RPMI7951 (cell line): ENCODE measurements at places on chromosomes 3 and 15. TPM values are rescaled to one million over a fixed set of nuclear protein-coding genes. Genes with fewer than 3 reads are reported as not detected.

The GOLGA6D gene
- not detected in 2 replicates for total RNA-seq

The ADAMTSL3 gene
- total RNA-seq, result not detected in 2 replicates

DNA sequence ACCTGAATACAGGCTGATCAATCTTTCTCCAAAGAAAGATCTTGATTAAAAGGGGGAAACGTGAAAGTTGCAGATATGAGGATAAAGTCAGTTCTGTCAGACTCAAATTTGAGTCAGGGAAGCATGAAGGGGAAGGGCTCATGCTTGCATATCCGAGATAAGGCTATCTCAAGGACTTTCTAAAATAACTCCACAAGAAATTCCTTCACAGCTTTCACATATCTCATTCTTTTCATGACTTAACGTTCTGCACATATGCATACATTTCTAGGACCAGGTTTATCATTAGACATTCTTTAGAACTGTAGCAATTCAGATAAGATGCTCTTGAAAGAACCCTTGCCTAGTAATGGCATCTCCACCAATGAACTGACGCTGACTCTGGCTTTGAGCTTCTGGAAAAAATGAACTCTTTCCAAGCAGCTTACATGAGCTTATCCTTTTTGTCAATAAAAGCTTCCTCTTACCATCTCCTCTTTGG lies 15.9 kb downstream of the SH3GL3 start:
- no peak for DNase-seq

The TMEM39A gene
- total RNA-seq, result 39.4 and 43.5 TPM in 2 replicates

The DPPA4 gene
- 0.10 and 0.60 TPM in 2 replicates for total RNA-seq

The C3orf70 gene
- 8.2 and 8.4 TPM in 2 replicates for total RNA-seq

The TRIM42 gene
- total RNA-seq, result not detected in 2 replicates

The EFHB gene
- total RNA-seq, result 1.1 and 1.6 TPM in 2 replicates
